Activated CD4-positive, alpha-beta T cell treated with anti-CD3 and anti-CD28 coated beads for 4 hours (primary cell): ENCODE measurements at places on chromosomes 5 and 9.

GRCh38 chr5:136032564-136032963, 3.8 kb downstream of the TGFBI start:
- DNase-seq, result no peak

DNA sequence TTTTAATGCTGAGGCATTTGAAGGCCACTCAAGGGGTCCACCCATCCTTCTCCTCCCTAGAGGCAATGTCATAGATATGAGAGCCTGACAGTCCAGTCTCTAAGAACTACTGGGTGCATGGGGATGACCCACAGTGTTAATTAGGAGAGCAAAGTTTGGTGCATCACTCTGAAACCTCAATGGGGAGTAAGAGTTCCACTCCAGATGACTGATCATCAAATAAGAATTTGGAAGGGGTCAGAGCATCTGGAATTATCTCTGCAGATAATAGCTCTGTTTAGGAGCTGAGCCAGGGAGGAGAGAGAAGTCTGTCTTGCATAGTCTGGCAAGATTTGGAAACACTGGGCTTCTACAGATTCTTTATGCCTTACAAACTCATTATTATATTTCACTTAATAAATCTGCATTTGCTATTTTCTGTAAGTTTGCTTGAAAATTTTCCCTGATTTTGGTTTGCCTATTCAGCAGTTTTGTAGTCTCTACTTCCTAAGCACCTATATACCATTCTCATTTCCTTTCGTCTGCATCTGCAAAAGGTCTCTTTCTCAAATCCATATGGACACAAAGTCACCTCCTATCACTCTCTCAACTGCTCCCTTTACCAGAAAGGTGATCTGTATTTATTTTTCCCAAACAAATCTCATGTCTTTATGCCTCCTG, 27.7 kb downstream of the FGF10 start:
- no peak for DNase-seq

- no peak for DNase-seq
Measured at GRCh38 chr9:74810200-74810599, 77.5 kb downstream of the TRPM6 start.

DNA sequence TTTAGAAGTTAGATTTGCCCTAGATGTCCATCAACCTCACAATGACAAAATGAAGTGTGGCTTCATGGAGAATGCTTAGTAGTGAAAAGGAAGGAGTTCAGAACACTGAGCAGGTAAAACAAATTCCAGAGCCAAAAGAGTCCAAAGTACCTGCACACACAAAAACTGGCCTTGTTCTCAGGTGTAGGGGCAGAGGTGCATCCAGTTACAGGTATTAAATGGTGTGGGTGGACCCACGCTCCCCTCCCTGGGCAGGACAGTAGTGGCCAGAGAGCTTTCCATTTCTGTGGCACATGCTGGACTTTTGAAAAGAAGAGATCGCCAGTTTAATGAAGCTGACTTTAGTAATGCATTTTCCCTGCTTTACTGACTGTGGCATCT, 47.2 kb downstream of the SECISBP2 start:
- no peak for DNase-seq

GRCh38 chr5:115920171-115920725, 42.0 kb upstream of the LVRN start:
- no peak for DNase-seq

GRCh38 chr9:127739614-127740330, 4.7 kb upstream of the TOR2A start:
- no peak for DNase-seq

DNA sequence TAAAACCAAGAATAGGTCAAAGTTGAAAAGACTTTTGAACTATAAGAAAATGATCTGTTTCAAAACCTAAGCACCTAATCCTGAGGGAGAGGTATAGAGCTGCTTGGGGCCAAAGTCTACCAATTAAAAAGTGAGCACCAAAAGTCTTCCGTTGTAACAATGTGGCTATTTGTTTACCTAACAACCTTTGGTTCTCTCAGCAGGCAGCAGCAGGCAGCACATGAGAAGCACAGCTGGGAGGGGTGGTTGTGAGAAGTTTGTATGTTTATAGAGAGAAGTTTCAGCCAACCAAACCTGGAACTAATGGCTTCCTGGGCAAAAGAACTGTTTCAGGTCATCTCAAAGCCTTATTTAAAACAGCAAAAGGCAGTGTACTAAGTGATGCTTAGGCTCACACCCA, 59.8 kb upstream of the TBC1D9B start:
- no peak for DNase-seq

DNA sequence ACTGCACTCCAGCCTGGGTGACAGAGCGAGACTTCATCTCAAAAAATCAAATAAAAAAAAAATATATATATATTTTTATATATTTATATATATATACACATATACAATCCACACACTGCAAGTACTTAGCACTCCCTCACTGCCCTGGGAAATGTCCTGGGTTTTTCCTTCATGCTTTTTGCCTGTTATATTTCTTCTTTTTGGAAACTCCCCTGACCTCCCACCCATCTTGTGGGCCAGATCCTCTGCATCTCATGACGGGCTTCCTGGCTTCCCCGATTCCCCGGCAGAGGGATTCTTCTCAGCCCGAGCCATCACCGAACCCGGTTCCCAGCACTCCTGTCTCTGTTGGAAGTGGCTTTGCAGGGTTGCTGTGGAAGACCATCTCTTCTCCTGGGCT, 39.5 kb upstream of the NCS1 start:
- no peak for DNase-seq

GRCh38 chr9:18668944-18669343, 195.0 kb downstream of the ADAMTSL1 start:
- no peak for DNase-seq

GRCh38 chr5:316210-317085, 5.1 kb upstream of the AHRR start:
- no peak for DNase-seq

DNA sequence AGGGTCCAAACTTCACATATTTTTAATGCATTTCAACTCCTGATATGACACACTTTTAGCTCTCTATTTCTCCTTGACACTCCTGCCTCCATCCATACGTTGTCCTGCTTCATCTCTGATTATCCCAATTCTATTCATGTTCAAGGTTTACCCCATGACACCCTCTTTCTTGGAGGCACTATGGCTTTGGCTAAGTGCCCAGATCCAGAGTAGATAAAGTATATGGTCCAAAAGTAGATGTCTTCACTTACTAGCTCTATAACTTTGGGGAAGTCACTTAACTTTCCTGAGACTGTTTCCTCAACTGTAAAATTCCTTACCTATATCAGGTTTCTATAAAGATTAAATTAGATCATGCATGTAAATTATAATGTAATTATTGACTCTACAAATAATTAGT, 36.1 kb downstream of the SLC22A5 start:
- DNase-seq, result no peak

- no peak for DNase-seq
Measured at GRCh38 chr9:12766357-12766756, 8.5 kb upstream of the LURAP1L start.

DNA sequence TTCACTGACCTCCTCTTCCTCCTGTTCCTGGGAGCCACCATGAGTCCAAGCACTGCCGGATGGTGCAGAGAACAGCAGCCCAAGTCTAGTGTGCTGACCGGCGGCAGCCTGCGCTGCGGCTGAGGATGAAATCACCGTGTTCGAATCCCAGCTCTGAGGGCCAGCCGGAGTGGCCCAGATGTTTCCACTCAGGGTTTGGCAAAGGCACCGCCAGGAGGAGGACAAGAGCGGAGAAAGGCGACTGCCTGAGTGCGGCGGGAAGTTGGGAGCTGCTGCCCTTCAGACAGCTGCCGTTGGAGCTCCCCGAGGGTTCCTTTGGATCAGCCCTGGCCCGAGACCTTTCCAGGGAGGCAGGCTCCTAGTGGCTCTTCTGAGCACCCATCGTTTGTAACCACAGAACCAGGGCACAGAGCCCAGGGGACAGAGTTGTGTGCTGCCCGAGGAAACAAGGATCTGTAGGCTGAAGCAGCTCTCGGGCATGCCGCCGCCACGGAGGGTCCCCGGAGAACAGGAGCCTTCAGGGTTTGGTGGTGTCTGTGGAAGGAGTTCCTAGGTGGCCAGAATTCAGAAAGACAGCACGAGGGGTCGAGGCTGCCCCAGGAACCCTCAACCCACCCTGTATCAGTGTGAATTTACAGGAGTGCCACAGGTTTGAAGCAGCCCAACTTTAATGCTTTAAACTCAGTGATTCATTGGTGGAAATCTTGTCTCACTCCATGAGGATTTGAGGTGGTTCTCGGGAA, 115.6 kb upstream of the COL5A1 start:
- DNase-seq, result no peak

DNA sequence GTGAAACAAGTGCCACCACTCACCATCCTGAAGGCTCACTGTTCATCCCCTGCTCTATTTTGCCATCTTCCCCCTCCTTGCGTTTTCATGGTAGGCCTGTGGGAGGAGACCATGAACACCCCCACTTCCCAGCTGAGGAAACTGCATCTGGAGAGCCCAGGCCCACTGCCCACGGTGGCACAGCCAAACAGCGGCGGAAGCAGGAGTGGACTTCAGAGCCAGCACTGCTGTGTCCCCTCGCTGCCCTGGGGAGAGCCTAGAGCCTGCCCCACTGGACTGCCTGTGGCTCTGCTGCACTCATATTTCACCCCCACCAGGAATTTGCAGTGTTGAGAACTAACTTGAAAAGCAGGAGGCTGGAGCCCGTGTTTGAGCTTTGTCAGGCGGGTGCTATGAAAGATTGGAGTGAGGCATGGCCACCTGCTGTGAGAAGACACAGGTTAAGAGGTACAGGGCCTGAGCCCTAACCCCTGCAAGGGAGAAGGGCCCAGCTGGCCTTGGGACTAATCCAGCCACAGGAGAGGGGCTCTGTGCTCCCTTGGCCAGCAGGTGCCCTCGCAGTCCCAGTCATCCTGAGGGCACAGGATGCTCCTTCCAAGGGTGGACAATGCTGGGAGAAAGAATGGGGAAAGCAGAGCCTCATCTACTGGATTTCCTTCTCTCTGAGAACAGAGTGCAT, 79.0 kb downstream of the MACROH2A1 start:
- DNase-seq, result no peak

- no peak for DNase-seq
Measured at GRCh38 chr5:83942155-83942554, 221.5 kb upstream of the HAPLN1 start.

DNA sequence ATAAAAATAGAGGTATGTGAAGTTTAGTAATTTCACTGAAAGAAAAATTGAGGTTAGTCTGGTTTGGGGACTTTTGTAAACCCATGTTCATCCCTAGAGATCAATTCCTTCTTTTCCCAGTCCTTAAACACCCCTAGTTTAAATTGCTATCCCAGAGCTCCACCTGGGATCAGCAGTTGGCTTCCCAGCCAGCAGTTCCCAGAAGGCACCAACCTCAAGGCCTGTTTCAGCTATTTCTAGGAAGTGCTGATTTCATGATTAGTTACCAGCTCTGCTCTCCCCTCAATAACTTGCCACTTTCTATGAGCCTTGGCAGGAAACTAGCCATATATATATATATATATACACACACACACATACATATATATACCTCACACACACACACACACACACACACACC, 30.5 kb downstream of the EPB41L4B start:
- DNase-seq, result no peak

DNA sequence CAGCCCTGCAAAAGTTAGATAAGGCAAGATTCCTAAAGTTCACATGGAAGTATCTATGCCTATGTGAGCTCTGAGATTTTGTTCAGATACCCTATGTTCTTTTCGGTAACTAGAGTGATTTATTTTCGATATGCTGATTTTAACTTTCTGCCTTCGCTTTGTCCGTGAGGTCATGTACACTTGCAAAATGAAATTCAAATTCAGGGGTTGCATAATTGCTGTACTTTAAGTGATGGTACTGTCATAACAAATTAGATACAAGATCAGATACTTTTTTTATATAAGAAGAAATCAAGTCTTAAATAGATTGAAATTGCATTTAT, 350 bp upstream of the ECPAS start:
- no peak for DNase-seq

GRCh38 chr9:112408275-112408674, 28.4 kb downstream of the HSDL2 start:
- DNase-seq, result no peak

DNA sequence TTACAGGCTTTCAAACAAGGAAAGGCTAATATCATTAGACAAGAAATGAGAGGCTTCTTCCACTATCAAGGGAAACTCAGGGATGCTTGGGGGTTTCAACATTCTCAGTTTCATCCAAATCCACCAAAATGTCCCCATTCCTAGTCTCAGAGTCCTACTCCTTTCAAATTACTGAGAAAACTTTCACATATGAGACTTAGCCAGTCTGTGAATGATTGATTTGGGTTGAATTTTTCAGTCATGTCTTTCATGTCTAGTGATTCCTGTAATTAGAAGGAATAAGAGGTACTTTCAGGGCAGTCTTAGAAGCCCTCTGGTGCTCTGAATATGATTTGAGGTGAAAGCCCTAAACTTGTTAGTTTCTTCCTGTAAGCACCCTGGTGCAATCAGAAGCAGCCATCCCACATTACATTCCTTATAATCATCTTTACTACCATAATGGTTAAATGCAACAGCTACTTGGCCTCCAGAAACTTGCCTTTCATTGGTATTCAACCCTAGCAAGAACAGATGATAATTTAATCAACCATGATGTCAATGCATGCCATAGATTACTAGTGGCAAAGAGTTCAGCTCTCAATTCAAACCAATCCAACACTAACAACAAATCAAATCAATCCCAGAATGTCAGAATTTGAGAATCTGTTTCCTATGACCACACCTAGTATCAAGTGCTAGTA, 50.7 kb upstream of the RIC1 start:
- no peak for DNase-seq

DNA sequence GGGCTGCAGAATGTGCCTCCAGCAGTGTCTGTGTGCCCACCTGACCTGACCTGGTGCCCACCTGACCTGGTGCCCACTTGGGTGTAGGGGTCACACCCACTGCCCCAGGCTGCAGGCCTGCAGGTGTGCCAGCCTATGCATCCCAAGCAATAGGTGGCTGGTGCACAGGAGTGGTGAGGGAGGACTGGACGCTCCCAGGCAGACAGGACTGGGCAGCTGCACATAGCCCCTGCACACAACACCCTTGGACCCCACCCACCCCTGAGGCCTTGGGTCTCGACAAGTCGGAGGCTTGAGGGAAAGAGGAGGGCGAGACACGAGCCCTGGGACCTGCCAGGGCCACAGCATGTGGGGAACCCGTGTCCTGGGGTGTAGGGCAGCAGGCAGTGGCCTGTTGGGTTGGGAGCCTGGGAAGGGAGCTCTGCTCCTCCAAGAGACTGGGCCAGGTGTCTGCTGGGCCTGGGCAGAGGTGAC, 10.8 kb upstream of the NRARP start:
- no peak for DNase-seq
